Activated CD8-positive, alpha-beta T cell treated with anti-CD3 and anti-CD28 coated beads, Interleukin-2, amount 10 ng/mL, durations not matched to agents 7 days and 5 days (primary cell): ENCODE measurements at places on chromosomes 11 and 22.
A peak's percentile ranks its signal among the peaks of the same experiment; 100 is the strongest.

GRCh38 chr11:81829976-81830375 is 903.7 kb downstream of the FAM181B start:
- no peak overlapping the region for H3K4me3 ChIP-seq
- peaks cover 2% of the 10 kb centered on the region for H3K36me3 ChIP-seq
- H3K27ac ChIP-seq: no peak overlapping the region
- no peaks in the 10 kb centered on the region for H3K4me1 ChIP-seq

DNA sequence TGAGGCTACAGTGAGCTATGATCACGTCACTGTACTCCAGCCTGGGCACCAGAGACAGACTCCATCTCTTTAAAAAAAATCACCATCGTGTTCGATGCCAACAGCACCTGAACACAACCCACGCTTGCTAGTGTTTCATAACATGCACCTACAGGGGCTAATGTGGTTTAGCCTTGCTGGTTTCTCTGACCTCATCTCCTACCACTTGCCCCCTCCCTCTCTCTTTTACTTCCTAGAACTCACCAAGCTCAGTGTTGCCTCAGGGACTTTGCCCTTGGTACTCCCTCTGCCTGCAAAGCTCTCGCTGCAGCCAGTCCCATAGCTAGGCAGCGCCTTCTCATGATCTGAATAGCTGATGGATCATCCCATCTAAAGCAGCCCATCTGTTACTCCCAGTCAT is 99.8 kb downstream of the FBXO7 start:
- peaks cover 12% of the 10 kb centered on the region for H3K4me1 ChIP-seq
- peak; percentile 35 for DNase-seq
- no peak overlapping the region for H3K4me3 ChIP-seq
- no peak overlapping the region for H3K27ac ChIP-seq
- H3K36me3 ChIP-seq: no peaks in the 10 kb centered on the region

GRCh38 chr11:74773476-74773875 is 24.8 kb downstream of the RNF169 start:
- H3K27ac ChIP-seq: no peak overlapping the region
- H3K27me3 ChIP-seq: no peaks in the 10 kb centered on the region
- peaks cover 16% of the 10 kb centered on the region for H3K4me1 ChIP-seq
- H3K36me3 ChIP-seq: peaks cover 14% of the 10 kb centered on the region
- DNase-seq: no peak

DNA sequence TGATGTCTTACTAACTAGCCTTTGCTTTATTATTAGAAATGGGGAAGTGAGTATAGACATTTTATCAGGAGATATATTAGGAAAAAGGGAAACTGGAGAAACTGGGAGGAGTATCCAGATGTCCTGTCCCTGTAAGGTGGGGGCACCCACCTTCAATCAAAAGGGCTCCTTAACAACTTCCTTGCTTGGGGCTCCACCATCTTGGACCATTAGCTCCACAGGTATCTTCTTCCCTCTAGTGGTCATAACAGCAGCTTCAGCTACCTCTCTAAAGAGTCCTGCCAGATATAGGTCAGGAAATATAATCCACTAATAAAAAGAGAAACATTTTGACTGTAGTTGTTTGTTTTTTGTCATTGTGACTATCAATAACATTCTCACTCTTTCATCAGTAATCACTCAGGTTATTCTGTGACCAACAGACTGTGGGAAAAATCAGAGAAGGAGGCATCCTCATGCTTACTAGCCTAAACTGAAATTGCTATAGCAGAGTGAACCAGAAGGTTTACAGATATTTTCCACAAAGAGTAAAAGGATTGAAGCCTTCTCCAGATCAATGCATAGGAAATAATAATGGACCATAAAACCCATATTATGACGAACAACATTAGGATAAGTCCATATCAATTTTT is 10.4 kb downstream of the OR51B4 start:
- DNase-seq: no peak
- H3K4me3 ChIP-seq: no peak overlapping the region
- H3K27me3 ChIP-seq: no peaks in the 10 kb centered on the region
- H3K4me1 ChIP-seq: no peaks in the 10 kb centered on the region
- H3K27ac ChIP-seq: no peak overlapping the region

- H3K27me3 ChIP-seq: peaks cover 2% of the 10 kb centered on the region
- no peak overlapping the region for H3K27ac ChIP-seq
- H3K36me3 ChIP-seq: peaks cover 5% of the 10 kb centered on the region
- no peak for DNase-seq
- H3K4me3 ChIP-seq: no peak overlapping the region
- H3K4me1 ChIP-seq: peaks cover 26% of the 10 kb centered on the region
Measured at GRCh38 chr11:119310682-119311052, 6.3 kb downstream of the MCAM start.
